WERI-Rb-1 (cell line): ENCODE measurements at places on chromosomes 1 and 21.

- no peak for DNase-seq
Measured at GRCh38 chr1:206495011-206495461, 12.3 kb upstream of the RASSF5 start.

- no peak for DNase-seq
Measured at GRCh38 chr1:17222557-17222956, 17.6 kb downstream of the PADI1 start.

DNA sequence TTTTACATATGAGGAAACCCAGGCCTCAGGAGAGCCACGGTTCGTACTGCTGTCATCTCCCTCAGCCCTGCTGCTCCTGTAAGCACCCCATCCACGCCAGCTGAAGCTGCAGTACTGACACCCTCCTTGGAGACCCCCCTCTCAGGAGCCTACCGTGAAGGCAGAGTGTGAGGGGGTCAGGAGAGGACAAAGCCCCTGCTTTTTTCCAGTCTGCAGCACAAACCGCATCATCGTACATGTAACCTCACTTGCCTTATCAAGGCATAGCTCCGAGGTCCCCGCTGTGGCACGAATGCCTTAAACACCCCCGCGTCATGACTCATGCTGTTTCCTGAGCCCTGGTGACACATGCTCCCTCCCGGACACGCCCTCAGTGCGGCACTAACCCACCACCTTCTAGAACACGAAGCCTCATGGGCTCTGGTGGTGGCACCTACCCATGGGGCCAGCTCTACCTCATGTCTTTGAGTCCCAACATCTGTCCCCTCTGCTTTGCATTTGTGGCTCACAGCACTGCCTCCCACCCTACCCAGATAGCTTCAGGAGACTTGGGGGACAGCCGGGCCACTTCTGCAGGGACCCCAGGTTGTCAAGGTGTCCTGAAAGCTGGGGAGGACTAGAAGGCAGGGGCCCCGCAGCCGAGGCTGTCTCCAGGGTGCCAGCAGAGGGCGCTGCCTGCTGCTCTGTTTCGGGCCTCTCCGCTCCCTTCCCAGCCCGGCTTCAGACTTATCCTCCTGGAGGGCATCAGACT, 4.9 kb downstream of the SH3BGRL3 start:
- DNase-seq, result peak; percentile 77

DNA sequence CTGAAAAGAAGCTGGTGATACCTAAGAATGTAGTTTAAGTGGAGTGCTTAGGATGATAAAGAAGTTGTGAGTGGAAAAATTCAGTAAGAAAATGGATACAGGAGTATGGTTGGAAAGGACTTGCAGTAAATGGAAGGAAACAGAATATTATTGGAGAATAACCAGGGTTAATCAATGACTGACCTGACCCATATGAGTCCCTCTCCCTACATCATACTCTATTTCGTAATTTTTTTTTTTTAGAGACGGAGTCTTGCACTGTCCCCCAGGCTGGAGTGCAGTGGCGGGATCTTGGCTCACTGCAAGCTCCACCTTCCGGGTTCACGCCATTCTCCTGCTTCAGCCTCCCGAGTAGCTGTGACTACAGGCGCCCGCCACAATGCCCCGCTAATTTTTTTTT, 33.4 kb upstream of the ENSA start:
- no peak for DNase-seq

DNA sequence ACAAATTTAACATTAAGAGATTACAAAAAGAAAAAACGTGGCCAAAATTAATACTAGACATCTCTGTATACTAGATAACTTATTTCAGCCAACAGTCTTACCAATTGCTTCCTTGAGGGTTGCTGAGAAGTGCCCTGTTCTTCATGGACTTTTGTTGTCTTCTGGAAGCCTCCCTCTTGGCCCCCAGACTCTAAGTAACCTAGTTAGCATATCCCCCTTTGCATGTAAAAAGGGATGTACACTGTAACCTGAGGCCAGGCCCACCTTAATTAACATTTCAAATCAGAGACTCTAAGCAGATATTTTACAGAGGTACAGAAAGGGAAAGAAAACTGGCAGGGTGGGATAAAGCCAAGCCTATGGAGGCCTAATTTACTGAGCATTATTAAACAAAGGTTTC, 1047.3 kb downstream of the ADGRL2 start:
- no peak for DNase-seq

DNA sequence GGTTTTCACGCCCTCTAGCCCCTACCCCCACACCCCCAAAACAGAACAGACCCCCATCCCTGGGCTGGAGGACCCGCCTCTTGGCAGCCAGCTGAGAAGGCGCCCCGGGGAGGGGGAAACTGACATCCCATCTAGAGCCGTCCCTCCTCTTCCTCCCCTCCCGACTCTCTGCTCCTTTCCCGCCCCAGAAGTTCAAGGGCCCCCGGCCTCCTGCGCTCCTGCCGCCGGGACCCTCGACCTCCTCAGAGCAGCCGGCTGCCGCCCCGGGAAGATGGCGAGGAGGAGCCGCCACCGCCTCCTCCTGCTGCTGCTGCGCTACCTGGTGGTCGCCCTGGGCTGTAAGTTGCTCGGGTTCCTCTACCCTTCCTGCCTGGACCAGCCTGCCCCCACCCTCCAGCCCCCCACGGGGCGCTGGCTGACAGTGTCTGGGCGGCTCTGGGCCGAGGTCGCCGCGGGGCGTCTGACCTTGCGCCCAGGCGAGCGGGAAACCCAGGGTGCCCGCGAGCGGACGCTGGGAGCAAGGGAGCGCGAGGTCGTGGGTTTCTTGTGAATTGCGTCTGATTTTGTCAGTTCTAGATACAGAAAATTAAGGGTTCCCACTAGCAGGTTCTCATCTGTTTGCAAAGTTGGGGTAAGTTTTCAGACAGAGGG, 618 bp downstream of the JAM2 start:
- peak; percentile 86 for DNase-seq

- no peak for DNase-seq
Measured at GRCh38 chr1:56897150-56898004, 42.8 kb downstream of the C8A start.

DNA sequence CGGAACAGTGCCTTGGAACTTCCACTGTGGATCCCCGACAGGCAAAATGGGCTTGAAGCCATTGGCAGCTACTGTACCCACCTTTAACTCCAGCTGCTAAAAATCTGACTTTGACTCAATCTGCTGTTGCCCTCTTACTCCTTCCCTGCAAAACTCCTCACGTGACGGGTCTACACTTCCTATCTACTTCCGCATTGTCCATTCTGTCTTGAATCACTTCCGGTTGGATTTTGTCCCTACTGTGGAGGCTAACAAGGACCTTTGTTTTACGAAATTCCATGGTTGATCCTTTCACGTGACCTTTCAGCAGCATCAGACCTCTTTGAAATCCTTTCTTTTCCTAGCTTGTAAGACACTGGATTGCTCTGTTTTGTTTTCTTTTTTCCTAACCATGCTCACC, 268.4 kb downstream of the PRDM2 start:
- DNase-seq, result no peak

GRCh38 chr1:39098546-39099250, 72.5 kb downstream of the NDUFS5 start:
- peak; percentile 69 for DNase-seq

GRCh38 chr1:36479505-36480051, 3.1 kb downstream of the CSF3R start:
- DNase-seq, result no peak

DNA sequence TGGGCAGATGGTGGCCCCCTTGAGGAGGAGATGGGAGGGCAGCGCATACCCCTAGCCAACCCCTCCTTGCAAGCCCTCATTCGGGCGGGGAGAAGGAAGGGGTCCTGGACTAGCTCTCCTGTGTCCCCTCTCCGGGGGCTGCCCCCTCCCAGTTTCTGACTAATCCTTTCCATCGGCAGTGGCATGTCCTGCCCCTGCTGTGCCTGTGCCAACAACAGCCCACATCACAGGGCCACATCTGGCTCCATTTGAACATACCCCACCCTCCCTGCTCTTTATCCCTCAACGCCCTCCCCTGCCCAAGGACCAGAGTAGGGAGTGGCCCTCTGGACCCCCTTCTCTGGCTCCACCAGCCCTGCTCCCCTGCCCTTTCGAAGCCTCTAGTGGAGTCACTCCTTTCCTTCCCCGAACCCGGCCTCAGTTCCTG, 11.0 kb upstream of the LMNA start:
- no peak for DNase-seq

- no peak for DNase-seq
Measured at GRCh38 chr1:45953934-45954847, 150.8 kb downstream of the MAST2 start.

- peak; percentile 78 for DNase-seq
Measured at GRCh38 chr1:47436304-47436978, 1.4 kb upstream of the FOXD2 start.

DNA sequence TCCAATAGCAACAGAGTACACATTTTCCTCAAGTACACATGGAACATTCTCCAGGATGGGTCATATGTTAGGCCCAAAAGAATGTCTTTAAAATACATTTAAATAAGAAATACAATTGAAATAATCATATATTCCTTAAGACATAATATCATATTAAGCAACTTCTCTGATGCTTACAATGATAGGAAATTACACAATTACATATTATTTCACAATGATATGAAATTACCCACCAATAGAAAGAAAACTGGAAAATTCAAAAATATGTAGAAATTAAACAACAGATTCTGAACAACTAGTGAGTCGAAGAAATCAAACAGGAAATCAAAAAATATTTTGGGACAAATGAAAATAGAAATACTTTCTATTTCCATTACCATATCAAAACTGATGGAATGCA, 45.6 kb downstream of the FLVCR1 start:
- DNase-seq, result no peak

DNA sequence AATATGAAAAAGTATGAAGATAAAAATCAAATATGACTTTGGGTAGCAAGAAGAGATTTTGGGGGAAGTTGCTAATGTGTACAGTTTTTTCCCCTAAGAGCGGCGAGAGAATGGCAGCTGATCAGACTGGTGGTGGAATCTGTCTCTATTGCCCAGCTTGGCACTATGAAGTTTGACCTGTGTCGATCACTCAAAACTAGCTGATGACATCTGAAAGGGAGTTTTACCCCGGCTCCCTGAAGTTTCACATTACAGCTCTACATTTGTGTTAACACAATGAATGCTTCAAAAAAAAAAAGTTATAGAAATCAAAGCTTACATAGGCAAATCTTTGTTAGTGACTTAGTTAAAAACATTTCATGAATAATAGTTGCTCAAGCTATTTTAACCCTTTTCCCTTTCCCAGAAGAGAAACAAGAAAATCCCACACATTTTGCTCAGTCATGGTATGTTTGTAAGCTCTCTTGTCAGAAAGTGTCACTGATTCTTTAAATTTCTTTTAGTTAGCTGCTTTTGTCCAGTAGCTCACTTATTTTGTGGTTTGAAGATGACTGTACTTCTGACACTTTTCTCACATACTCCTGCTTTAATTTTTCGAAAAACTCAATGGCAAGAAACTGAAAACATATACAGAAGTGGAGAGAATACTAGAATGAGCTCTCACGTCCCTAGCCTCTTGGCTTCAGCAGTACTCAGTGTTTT, 41.3 kb downstream of the DYRK1A start:
- no peak for DNase-seq

DNA sequence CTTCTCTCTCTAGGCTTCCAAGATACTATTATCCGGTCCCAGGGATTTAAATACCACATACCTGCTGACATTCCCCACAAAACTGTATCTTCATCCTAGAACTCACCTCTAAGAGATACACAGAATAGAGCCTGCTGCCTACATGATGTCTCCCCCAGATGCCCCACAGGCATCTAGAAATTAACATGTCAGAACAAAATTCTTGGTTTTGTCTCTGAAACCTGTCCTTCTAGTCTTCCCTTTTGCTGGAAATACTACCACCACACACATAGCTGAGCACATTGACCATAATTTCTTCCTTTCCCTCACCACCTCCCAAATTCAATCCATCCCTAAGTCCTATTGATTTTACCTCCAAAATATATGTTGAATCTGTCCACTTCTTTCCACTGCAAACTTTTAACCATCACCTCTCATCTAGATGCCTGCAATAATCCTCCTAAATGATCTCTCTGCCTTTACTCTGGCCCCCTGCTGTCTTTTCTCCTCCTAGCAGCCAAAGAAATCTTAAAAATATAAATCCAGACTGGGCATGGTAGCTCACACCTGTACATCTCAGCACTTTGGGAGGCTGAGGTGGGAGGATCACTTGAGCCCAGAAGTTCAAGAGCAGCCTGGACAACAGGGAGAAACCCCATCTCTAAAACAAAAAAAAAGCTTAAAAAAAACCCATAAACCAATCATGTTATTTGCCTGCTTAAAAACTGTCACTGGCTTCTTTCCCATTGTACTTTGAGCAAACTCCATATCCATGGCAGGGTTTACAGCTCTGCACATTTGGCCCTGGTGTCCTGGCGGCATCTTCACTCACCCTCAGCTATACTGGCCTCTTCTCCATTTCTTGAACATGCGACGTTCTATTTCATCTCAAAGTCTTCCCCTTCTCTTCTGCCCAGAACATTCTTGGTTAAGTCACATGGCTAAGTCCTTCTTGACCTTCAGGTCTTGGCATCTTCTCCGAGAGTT, 6.2 kb upstream of the FAM76A start:
- DNase-seq, result no peak

GRCh38 chr1:41933106-41933505, 14.4 kb upstream of the HIVEP3 start:
- no peak for DNase-seq

- DNase-seq, result peak; percentile 78
Measured at GRCh38 chr1:57218487-57219079, 205.3 kb downstream of the DAB1 start.

DNA sequence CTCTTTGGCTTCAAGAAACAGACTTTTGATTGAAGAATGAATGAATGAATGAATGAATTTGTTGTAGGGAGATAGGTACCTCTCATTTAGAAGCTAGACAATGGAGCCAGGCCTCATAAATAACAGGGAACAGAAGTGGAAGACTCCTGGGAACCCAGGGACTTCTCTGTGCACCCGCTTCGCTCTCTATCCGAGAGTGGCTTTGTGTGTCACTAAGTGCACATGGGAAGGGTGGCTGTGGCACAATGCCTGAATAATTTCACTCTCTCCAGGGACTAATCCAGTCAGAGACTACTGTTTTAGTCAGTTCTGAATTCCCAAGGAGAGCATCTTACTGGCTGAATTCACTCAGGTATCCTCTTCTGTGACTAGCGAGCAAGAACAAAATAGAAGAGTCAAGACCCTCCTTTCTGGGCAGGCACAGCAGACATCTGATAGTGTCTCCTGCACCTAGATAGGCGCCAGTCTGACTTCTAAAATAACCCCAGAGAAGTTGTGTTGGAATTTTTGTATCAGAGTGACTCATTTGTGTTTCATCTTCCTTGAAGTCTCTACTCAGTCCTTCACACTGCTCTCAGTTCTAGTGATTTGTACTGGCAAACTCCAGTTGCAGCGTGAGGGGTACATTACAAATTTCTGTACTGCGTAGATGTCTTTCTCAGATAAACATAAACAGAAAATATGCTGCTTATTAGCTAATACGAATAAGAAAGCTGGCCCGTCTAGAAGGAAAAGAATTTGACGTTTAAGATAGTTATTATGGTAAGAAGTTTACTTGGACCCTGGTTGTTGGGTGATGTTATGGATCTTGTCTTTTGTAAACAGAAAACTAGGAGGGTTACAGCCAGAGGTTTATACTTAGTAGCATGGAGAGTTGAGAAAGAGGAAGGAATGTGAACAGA, 34.0 kb downstream of the BACH1 start:
- no peak for DNase-seq

GRCh38 chr1:101316799-101317198, 80.0 kb downstream of the S1PR1 start:
- no peak for DNase-seq

- DNase-seq, result no peak
Measured at GRCh38 chr1:18556364-18556763, 74.3 kb upstream of the PAX7 start.

GRCh38 chr1:53402891-53403655, 56.1 kb upstream of the DMRTB1 start:
- no peak for DNase-seq

GRCh38 chr1:208251911-208252835, 8.0 kb upstream of the PLXNA2 start:
- DNase-seq, result peak; percentile 42
